ENCODE measurements at places on chromosomes 7 and 10.
A peak's percentile ranks its signal among the peaks of the same experiment; 100 is the strongest.

DNA sequence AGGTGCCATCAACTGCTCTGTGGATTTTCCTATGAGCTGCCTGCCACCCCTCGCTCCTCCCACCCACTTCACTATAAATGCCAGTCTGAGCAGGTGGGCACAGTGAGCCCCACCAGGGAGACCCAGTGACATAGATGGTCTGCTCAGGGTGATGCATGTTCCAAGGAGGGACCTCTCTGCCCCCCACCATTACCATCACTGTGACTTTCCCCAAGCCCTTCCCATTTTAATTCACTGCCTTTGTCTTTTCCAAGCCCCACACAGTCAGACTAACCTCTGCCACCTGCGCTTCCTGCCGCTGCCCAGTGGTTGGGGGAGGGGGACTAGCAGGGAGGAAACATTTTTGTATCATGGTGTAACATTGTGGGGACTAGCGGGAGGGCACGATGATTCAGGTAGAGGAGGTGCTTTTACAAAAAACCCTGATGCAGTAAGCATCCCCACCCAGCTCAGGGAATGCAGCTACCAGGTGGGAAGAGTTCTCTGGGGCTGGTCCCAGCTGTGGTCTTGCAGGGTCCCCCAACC lies 24.6 kb downstream of the PRSS2 start:
- DNase-seq, result no peak

DNA sequence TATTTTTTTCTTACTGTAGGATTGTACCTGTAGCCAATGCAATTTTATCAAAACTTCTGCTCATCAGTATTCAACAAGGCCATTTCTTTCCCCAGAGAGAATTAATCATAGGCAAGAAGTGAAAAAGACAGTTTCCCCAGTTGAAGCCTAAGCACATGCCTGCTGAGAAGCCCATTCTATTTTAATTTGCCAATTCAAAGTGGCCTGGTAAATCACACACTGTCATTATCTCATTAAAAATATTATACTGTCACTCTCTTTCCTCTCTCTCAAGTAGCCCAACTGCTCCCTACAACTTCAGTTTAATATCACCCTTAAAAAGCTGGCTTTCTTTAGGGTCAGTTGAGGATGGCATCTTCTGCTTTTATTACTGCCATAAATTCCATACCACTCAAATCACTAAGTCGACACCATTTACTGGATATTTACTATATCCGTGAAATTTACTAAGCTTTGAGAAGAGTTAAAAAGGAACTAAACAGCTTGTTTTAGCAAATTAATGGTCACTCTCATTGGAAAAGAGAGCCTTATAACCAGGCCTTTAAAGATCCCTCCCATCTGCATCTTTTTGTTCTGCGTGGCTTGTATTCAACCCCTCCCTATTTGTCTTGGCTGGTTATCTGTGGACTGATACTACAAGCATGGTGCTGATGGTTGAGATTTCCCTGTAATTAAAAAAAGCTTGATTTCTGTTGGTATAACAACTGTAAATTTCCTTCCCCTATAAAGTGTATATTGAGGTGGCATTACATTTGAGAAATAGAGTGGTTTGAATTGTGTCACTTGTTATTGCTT lies 30.6 kb downstream of the COL28A1 start:
- no peak for DNase-seq

- peak; percentile 46 for DNase-seq
Measured at GRCh38 chr10:32207544-32207943, 139.4 kb downstream of the EPC1 start.

GRCh38 chr7:33108554-33109004 lies 625 bp downstream of the RP9 start:
- DNase-seq, result peak; percentile 18

- no peak for DNase-seq
Measured at GRCh38 chr7:99407872-99408378, 472 bp downstream of the PDAP1 start.

- no peak for DNase-seq
Measured at GRCh38 chr7:149825567-149826343, 12.4 kb upstream of the ZNF862 start.

- no peak for DNase-seq
Measured at GRCh38 chr10:123275136-123275564, 120.9 kb downstream of the BUB3 start.

DNA sequence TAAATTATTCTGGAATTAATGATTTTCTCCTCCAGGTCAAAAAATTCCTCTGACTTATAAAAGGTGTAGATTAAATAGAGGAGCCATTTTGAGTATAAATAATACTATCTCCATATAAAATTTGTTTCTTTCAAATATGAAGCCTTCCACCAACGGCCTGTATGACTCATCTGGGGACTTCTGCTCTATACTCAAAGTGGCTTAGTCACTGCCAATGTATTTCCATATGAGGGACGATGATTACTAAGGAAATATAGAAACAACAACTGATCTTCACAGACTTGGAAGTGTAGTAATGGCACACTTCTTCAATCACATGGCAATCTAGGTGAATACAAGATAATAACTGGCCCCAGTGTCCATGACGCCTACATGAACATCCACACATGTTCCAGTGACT lies 335.6 kb upstream of the HGF start:
- DNase-seq, result no peak

DNA sequence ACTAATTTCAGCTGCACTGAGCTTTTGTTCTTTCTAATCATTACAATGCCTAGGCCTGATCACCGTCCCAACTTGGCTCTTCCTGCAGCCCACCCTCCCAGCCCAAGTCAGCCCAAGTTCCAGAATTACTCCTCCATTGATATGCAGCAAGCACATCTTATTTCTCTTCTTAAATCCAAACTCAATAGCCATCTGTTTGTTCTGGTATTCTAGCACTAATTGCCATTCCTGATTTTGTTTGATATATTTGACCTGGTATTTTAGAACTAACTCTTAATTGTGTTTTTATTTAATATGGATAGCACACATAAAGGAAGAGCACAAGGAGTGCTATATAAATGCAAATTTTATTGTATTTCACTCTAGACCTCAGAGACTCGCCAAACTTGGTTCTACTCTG lies 241.2 kb downstream of the SKIDA1 start:
- DNase-seq, result no peak

DNA sequence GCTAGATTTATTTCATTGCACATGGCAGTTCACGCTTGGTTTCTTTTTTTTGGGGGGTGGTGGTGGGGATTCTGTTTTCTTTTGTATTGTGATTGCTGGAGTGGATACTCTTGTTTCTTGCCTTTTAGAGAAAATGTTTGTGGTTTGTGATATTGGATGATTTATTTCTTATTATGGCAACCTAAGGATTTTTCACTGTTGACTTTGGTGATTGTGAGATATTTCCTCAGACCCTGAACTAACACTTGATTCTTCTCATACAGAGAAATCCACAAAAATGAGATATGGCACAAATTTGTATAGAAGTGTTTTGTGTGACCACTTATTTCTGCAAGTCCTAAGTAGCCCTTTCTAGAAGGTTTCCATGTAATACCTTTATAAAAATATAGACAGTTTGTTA lies 871.1 kb downstream of the LRMDA start:
- no peak for DNase-seq

DNA sequence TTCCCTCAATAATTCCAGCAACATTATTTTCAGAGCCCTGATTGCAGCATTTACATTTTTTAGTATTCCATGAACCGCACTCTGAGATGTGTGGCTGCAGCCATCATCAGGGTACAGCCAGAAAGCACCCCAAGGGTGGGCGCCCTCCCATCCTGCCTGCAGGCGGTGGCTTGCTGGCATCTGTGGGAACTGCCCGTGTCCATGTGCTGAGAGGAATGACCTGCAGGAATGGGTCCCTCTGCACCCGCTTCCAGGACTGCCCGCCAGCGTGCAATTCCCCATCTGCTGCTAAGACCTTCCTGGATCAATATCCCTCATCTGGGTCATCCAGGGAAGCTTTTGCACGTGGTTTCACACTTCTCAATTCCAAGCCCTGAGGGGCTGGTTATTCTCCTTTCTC lies 32.8 kb upstream of the NUB1 start:
- no peak for DNase-seq

DNA sequence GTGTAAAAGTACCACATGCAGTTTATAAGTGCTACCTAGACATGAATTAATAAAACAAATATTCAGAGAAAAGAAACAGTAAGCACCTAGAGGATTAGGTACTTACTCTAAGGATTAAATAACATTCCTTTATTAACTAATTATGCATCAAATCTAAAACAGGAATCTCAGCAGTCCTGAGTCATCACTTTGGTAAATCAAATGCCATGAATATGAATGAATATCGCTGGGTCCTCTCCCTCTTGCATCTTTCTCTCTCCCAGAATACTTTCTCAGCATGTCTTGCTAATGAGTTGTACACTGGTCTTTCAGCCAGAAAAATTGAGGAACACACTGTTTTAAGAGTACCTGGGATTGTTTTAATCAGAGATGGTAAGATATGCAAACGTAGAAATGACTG lies 225.5 kb upstream of the NFE2L3 start:
- no peak for DNase-seq

DNA sequence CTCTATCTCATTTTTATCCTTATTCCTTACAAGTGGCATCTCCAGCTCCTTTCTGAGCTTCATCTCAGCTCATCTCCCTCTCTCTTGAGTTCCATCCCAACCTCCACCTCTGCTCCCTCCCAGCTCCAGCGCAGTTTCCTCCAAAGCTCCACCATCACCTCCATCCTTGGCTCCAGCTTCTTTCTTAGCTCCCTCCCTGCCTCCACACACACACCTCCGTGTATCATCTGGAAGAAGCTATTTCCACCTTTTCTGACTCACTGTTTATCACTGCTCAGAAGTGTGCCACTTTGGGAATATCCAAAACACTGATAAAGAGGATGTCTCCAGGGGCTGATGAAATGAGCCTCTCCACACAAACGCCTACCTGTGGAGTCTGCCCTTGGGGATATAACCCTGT lies 481.4 kb downstream of the PTPRN2 start:
- DNase-seq, result no peak

- DNase-seq, result no peak
Measured at GRCh38 chr7:134081695-134082094, 45.4 kb upstream of the LRGUK start.

DNA sequence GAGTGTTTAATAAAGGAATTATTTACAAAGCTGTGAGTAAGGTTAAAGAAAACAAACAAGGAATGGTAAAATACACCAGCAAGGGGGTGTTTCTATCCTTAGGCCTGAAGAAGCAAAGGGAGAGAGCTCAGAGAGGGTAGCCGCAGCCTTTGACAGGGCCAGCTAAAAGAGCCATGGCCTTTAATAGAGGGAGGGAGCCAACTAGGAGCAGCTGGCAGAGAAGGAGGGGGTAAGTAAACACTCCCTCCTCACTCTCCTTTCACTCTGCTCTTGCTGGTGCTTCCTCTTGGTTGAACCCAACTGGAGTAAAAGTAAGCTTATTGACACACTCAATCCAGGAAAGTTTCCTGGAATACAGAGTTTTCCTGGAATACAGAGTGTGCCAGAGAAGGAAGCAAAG lies 87.5 kb downstream of the CH25H start:
- DNase-seq, result no peak

- no peak for DNase-seq
Measured at GRCh38 chr7:28005847-28006231, 174.8 kb downstream of the JAZF1 start.

GRCh38 chr10:60236869-60237524 lies 152.7 kb downstream of the ANK3 start:
- DNase-seq, result no peak

DNA sequence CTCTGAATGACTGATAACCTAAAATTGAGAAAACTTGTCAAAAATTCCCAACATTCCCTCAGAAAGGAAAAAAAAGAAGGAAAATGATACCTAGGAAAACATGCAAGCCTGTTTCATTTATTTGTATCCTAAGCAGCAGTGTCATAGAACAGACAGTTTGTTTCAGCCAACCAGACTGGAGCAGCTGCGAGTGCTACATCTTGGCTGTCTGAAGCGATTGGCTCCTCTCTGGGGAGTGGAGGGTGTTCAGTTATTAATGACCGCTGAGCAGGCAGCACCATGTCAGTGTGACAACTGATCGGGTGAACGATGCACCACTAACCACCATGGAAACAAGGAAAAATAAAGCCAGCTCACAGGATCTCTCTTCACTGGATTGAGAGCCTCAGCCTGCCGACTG lies at the start of gene LRRN3:
Gene LRRN3 (plus strand): TSS at position 282 of the 400 bp plus-strand sequence. CDS start 31,646 bp downstream, outside the sequence.
- no peak for DNase-seq

DNA sequence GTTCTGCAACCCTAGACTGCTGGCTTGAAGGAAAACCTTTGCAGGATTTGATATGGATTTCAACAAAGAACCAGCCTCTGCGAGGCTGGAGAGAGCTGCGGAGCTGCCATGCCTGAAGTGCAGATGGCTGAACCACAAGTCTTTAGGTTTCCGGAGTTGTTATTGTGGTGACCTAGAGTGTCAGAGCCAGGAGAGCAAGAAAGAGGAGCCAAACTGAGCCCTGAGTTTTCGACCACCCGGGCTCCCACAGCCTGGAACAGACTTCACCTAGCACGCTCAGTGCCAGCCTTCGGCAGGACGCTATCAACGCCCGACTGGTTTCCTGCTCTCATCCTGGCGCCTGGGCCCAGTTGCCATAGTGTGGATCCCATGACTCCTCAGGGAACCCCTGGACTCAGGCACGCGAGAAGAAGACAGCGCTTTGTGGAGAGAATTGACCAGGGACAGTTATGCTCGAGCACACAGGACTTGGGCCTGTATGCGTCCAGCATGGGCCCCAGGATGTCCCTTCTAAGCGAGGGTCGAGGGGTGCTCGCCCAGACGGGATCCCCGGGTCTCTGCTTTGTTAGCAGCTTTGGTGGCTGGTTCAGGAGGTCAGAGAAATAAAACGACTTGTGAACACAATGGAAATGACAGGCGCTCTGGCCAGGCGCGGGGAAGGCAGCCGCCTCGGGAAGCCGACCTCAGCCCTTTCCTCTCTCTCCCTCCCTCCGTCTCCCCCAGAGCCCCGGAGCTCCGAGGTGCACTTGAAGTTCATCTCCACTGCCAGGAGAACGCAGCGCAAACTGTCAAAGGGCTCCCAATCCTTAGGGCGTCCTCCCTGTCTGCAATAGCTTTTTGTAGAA lies 1.8 kb upstream of the GAD2 start:
- no peak for DNase-seq

- no peak for DNase-seq
Measured at GRCh38 chr7:99106821-99107241, 37.1 kb downstream of the SMURF1 start.

- no peak for DNase-seq
Measured at GRCh38 chr7:116101704-116102103, 71.1 kb upstream of the TFEC start.

DNA sequence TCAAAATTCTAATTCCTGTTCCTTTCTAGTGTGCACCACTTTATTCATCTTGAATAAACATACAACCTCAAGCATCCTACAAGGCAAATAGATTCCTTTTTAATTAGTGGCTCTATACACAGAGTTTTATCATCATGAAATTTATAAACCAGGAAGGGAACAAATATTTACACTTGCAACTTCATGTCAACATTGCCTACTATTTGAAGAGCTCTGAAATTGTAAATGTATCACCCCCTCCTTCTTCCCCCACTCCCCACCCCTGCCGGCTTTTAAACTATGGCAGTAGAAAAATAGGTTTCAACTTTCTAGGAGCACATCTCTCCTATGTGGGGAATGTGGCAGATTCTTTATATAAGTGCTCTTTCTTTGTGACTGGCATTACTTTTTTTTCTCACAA lies 49.6 kb downstream of the KAT6B start:
- DNase-seq, result no peak
